Omental fat pad (tissue), 4 donors: ENCODE measurements at places on chromosomes 4 and X.

DNA sequence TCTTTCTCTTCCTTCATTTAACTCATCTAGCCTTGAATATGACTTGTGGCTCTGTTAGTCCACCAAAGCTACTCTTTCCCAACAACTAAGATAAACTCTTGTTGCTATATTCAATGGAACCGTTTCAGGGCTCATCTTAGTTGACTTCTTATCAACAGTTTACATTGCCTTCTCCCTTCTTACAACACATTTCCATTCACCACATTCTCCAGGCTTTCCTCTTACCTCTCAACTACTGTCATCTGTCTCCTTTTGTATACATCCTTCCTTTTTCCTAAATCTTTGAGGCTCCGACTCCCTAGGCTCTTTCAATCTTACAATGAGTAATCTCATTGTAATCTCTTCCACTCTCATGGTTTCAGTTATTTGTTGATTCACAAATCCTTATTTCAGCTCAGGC, 58.5 kb downstream of the NCAPG start:
- no peak for DNase-seq

DNA sequence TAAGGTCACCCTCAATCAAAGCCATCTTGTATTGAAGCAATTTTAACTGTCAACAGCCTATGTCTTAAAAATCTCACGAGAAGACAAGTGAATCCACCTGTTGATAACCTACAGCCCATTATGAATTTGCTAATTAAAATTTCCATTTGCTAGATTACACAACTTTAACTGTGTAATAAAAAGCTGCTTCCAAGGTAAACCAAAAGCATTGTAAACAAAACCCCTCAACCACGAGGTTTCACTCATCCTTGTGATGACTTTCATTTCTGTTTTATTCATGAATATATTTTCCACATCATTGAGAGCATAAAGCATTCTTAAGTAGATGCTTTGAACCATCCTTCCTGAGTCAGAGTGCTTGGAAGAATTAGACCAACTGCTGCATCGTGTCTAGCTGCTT, 217.5 kb upstream of the GYPA start:
- DNase-seq = no peak

DNA sequence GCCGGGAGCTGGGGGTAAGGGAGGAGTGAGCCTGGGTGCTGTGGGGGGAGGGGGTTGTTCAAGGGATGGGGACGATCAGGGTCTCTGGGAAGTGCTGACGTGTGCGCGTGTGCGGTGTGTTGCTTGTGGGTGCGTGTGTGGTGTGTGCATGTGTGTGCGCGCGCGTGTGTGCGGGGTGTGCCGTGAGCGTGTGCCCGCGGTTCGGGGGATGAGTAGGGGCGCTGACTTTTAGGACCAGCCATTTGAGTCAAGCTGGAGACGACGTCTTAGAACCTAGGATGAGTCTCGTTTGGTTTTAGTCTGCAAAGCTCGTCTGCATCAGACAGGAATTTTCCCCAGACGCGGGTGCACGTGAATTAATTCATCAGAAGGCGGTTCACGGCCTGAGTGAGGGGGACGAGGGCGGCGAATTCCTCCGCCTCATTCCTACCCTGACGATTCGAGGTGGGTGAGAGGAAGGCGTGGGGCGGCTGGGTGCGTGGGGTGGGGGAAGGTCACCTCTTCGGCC, 950 bp upstream of the TMEM271 start:
- DNase-seq = no peak

GRCh38 chr4:170931321-170931720, 841.6 kb upstream of the AADAT start:
- no peak for DNase-seq

- DNase-seq = no peak
Measured at GRCh38 chrX:150119323-150119722, 181.0 kb upstream of the EOLA2 start.

- no peak for DNase-seq
Measured at GRCh38 chr4:17328141-17328815, 183.6 kb downstream of the QDPR start.

GRCh38 chrX:131955099-131955777, 67.9 kb upstream of the STK26 start:
- DNase-seq = no peak
